ENCODE measurements at places on chromosomes 3 and 15. TPM values are rescaled to one million over a fixed set of nuclear protein-coding genes. Genes with fewer than 3 reads are reported as not detected.

The HIGD2B gene
- not detected for total RNA-seq

The FAM43A gene
- total RNA-seq: 22.7 TPM

The SLITRK3 gene
- total RNA-seq: 2.4 TPM

The CATSPER2 gene
- total RNA-seq: 5.7 TPM

The IQCB1 gene
- total RNA-seq: 46.8 TPM

The EHD4 gene
- total RNA-seq: 15.6 TPM

The CPLX3 gene
- total RNA-seq: 42.8 TPM

The THPO gene
- total RNA-seq: not detected

The ITIH1 gene
- total RNA-seq: not detected

The LIPH gene
- 3.3 TPM for total RNA-seq

The TMCO5A gene
- total RNA-seq: not detected

The ANO10 gene
- total RNA-seq: 26.1 TPM

The KLHL24 gene
- total RNA-seq: 301 TPM

The ZNF501 gene
- 14.0 TPM for total RNA-seq

The LRRIQ4 gene
- total RNA-seq: 0.33 TPM

The GOLGA6B gene
- not detected for total RNA-seq

The MEIS2 gene
- total RNA-seq: 132 TPM

The CGNL1 gene
- 41.4 TPM for total RNA-seq

The ALAS1 gene
- total RNA-seq: 41.1 TPM

The ANKRD34C gene
- total RNA-seq: 0.22 TPM

The TLR9 gene
- total RNA-seq: not detected

The HDGFL3 gene
- total RNA-seq: 107 TPM

The PTPRG gene
- total RNA-seq: 141 TPM

The IL12A gene
- total RNA-seq: not detected
